NCI-H187 (cell line): ENCODE measurements at places on chromosomes 4 and X.

- no peak for DNase-seq
These were observed 89.0 kb upstream of the SFRP2 start for GRCh38 chr4:153877898-153878297.

- no peak for DNase-seq
These were observed 9.3 kb upstream of the SAT1 start for GRCh38 chrX:23773601-23774175.

GRCh38 chrX:143664302-143664701, 28.4 kb upstream of the SLITRK4 start:
- no peak for DNase-seq

DNA sequence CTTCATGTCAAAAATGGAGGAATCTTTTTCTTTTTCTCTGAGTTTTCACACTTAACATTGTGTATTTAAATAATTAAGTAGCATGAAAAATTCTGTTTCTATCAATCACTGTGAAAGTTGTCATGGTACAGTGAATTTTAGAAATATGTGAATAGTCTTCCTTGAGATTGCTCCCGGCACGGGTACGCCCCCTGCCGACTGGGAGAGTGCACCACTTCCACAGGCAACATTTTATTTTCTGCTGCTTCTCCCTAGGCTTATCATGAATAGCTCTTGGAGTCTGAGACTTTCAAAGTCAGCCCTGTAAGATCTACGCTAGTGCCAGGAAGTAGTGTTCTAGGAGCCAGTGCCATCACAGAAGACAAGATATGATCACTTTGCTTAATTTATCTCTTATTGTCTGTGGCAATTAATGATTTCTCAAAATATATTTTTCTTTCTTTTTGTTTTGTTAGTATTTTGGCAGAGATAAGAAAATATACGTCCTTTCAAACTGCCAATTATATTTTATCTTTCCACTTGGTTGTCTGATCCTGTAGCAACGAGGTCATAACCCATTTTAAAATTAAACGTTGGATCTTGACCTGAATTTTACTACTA, 763.8 kb upstream of the AADAT start:
- no peak for DNase-seq

DNA sequence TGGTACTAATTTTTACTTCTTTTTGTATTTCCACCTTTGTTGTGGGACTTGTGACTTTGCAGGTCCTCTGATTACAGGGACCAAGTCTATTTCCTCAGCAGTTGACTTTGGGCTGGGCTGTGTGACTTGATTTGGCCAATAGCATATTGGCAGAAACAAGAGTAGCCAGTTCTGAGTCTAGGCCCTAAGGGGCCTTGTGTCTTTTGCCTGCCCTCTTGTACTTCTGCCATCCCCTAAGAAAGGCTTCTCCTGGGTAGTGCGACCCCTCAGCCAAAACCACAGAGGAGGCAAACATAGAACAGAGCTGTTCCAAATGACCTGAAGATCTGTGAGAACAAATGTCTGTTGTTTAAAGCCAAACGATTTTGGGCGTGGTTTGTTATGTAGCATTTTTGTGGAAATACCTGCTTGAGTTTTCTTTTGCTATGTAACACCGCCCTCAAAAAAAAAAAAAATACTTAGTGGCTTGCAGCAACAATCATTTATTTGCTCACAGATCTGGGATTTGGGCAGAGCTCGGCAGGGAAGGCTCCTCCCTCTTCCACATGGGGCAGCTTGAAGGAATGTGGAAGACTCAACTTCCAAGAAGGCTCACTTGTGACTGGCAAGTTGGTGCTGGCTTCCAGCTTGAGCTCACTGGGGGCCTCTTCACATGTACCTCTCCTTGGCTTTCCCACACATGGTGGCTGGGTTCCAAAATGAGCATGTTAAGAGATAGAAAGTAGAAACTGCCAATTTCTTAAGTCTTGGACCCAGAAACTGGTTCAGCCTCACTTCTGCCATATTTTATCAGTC, 423.0 kb upstream of the CNKSR2 start:
- DNase-seq = no peak

DNA sequence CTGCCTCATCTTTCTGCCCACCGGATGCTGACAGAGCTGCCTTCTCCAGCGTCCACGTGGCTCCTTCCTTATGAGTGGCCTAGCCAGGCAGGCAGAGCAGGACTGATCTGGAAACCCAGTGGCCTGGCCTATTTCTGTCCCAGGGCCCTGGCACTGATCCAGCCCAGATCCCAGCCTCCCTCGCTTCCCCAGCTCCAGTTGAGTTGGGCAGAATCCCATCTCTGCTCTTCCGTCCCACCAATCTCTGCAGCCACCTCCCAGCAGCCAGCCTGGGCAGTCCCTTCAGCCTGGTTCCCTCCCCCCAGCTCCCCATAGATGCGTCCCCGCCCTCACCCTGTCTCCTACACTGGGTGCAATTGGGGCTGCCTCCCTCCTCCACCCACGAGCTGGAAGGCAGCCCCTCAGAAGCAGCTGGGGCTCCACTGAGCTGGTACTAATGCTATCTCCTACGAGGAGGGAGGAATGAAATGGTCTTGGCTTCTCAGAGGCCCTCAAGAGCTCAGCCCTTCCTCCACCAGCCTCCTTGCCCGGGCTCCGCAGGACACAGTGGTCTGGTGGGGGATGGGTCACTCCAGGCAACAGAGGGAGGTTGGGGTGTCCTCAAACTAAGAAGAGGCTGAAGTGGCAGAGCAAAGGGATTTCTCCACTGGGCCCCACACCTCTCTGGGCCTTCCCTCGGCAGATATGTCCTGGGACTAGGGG, 94.2 kb downstream of the PJA1 start:
- DNase-seq = no peak

DNA sequence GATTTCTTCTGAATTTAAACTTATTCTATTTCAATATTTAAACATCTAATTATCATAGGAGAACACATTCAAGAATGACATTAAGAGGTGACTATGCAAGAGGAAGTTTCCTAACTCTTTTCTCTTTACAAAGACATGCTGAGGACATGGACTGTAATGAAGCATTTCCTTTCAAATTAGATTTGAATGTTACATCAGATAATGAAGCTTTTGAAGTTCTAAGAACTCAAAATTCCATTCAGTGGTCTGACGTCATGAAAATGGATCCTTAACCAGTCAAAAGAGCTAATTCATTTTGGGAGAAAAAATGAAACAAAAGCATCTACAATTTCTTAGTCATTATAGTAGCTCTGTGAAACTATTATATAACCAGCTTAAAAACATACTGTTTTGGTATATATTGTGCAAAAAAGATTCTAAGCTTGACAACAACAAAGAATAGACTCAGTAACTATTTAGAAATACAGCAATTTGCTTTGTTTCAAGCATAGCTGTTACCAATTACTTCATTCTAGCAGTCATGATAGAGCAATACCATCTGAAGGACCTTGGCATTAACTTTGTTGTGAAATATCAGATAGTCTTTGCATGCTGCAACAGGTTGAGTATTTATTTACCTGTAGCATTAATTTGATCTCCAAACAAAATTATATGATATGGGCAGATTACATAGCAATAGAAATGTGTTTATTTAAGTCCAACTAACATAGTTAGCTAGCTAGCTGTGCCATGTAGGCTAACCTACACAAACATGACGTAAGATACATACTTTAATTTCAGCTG, 13.7 kb upstream of the DTHD1 start:
- DNase-seq = no peak

- no peak for DNase-seq
These were observed 26.2 kb downstream of the FGFR3 start for GRCh38 chr4:1819284-1819683.

DNA sequence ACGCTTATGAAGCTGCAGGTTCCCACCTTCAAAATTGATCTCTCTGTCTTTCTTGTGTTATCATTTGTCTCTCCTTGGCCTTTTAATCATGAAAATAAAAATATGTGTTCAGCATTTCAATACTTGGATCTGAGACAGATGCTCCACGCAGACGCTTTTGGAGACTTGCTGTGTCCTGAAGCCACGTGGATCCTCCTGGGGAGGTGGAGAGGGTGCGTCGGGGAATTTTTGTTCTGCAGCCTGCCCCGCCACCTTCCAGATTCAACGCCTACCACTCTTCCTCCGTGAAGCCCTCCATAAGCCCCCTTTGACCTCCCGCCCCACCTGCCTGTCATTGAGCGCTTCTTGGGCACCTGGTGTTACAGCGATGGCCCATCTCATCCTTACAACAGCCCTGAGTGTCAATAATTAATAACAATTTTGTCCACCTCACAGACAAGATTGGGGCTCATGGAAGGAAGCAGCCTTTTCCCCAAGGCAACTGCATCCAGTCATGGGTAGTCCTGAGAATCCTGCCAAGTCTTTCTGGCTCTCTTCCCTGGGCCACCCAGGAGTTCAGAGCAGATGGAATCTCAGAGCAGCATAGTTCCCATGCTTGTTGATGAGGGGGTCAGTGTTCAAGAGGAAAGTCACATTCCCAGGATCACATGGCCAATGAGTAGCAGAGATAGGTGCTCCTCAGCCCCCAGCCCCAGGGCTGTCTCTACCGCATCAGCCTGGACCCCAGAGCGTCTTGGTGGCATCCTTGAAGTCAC, 172.6 kb upstream of the PSAPL1 start:
- DNase-seq = no peak

DNA sequence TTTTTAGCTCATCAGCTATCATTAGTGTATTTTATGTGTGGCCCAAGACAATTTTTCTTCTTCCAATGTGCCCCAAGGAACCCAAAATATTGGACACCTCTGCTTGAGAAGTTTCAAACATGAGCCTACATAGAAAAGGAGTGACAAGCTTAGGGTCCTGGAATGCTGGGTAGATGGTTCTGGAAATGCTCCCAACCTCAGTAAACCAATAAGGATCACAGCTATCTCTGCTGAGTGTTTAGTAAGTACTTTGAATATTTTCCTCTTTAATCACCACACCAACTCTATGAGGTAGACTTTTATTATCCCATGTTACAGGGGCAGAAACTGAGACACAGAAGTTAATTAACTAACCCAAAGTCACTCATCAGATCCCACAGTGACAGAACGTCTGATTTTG, 164.9 kb upstream of the KLF3 start:
- no peak for DNase-seq

GRCh38 chr4:169263791-169264392, 6.9 kb downstream of the SH3RF1 start:
- no peak for DNase-seq

- DNase-seq = no peak
These were observed 184.7 kb upstream of the ZCCHC13 start for GRCh38 chrX:74119016-74119910.

DNA sequence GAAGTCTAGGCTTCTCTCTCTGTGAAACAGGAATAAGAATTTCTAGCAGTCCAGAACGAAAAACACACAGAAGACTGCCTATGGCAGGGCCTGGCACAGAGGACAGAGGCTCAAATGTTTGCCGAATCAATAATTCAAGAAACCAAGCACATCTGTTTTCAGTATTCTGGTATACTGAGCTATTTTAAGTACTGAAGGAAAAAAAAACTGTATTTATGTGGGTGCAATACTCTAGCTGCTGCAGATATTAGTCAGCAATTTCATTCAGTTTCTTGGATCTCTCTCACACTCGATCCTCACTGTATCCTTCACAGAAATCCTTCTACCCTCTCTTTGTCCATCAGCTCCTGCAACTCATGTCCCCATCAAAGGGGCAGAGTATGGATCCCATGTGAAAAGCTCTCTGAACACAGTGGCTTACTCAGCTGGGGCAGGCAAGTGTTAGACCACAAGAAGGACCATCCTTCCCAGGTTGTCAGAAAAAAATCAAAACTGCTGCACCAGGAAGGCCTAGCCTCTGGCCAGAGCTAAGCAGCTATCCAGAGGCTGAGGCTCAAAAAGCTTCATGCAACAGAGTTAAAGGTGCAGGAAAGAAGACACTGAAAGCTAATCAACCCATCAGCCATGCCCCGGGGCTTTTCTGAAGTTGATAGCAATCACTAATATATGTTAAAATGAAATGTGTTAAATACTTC, 9.1 kb upstream of the USO1 start:
- no peak for DNase-seq

- no peak for DNase-seq
These were observed 446 bp upstream of the UBE2A start for GRCh38 chrX:119573840-119574393.

GRCh38 chrX:2374086-2374485, 126.7 kb downstream of the DHRSX start:
- DNase-seq = no peak

- DNase-seq = no peak
These were observed 51.5 kb downstream of the STARD8 start for GRCh38 chrX:68698942-68699341.

DNA sequence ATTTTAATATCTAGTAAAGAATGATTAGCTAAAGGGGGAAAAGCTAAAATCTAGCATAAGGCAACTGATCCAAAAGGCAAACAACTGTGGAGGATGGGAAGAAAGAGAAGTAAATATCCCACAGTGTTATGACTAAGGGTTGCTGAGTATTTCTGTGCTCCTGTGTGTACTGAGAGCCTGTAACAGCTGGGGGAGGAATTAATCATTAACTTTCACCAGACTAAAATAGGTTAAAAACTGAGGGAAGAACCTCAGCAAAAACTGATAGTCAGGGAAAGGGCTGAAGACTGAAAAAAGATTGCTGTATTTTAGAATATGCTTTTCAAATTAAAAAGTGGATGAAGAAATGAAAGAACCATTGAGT, 365.9 kb downstream of the CXXC4 start:
- DNase-seq = no peak

GRCh38 chr4:100269446-100269845, 79.2 kb upstream of the DDIT4L start:
- DNase-seq = no peak

DNA sequence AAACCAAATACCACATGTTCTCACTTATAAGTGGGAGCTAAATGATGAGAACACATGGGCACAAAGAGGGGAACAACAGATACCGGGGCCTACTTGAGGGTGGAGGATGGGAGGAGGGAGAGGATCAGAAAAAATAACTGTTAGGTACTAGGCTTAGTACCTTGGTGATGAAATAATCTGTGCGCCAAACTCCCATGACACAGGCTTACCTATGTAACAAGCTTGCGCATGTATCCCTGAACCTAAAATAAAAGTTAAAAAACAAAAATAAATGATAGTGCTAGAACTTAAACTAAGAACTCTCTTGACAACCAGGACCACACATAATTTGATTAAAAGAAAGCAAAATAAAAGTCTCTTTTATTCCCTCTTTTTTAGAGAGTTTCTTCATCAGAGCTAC, 150.6 kb downstream of the CHIC2 start:
- no peak for DNase-seq

DNA sequence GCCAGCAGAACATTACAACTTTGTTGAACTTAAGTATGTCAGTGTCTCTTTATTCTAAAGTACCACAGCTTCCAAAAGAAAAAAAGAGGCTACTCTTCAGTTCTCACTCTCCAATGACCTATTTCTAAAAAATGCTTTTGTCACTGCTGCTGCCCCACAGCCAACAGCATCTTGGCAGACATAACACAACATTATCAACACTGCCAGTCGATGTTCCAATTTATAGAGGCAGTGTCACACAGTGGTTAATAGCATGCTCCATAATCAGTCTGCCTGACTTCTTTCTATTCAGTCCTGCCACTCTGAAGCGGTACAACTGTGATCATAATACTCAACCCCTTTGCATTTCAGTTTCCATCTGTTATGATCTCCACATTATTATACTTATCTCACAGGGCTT, 69.2 kb downstream of the PLS3 start:
- DNase-seq = no peak

GRCh38 chr4:181018913-181019312, 1224.3 kb upstream of the TENM3 start:
- DNase-seq = no peak

GRCh38 chr4:184548316-184548647, 73.9 kb upstream of the IRF2 start:
- DNase-seq = no peak

GRCh38 chrX:49844611-49845010, 15.5 kb downstream of the PAGE4 start:
- DNase-seq = peak; percentile 8
